Lung microvascular endothelial cell (primary cell): ENCODE measurements at places on chromosomes 5 and 9. TPM values are rescaled to one million over a fixed set of nuclear protein-coding genes. Genes with fewer than 3 reads are reported as not detected.
A peak's percentile ranks its signal among the peaks of the same experiment; 100 is the strongest.

DNA sequence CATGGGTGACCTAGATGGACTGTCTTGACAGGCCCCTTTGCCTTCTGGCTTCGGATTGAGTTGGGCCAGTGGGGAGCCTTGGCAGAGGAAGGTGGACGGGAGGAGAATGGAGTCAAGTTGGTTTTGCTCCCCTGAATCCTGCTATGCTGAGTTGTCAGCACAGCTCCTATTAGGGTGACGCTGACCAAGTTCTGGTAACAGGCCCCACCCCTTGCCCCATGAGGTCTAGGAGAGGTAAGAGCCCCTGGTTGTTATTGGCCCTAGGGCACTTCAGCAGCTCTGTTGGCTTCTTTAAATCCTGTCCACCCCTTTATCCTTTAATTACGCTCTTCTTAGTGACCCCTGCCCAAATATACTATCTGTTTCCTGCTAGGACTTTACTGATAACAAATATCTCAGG lies 39.4 kb upstream of the KIF2A start:
- DNase-seq, result no peak

- no peak for DNase-seq
These were observed 9.5 kb downstream of the GRHPR start for GRCh38 chr9:37432020-37432419.

- DNase-seq, result no peak
These were observed 137.0 kb upstream of the LRRTM2 start for GRCh38 chr5:139012176-139012575.

CMYA5 gene
- total RNA-seq, result under 0.01 TPM in 2 replicates

GAPT gene
- total RNA-seq, result not detected in 2 replicates

- peak; percentile 16 for DNase-seq
These were observed 134.0 kb upstream of the MYO10 start for GRCh38 chr5:17069995-17070511.

DNA sequence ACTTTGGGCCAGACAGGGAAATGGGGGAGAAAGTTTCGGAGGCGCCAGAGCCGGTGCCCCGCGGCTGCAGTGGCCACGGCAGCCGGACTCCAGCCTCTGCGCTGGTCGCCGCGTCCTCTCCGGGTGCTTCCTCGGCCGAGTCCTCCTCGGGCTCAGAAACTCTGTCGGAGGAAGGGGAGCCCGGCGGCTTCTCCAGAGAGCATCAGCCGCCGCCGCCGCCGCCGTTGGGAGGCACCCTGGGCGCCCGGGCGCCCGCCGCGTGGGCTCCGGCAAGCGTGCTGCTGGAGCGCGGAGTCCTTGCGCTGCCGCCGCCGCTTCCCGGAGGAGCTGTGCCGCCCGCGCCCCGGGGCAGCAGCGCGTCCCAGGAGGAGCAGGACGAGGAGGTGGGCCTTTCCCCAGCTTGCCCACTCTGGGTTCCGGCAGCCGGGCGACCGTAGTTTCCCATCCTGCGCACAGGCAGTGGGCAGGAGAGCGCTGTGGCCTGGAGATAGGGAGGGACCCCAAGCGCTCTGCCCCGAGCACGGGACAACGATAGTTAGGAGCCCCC lies 516 bp downstream of the MAST4 start:
- DNase-seq, result peak; percentile 29

DNA sequence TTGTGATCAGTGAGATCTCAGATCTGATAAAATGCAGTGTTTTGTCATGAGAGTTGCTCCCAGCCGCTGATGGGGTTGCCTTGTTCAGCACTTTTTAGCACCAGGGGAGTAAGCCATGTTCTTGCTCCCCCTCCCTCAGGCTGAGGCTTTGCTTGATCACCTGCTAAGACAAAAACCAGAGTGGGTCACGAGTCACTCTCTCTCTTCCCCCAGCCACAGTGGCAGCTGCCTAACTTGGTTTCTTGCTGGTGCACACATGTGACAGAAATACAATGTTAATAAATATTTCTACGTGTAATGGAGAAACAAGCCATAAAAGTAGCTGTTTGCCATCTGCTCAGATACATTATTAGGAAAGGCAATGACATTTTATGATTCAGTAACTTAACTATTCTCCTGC lies 212.4 kb upstream of the DMRT1 start:
- DNase-seq, result no peak

DNA sequence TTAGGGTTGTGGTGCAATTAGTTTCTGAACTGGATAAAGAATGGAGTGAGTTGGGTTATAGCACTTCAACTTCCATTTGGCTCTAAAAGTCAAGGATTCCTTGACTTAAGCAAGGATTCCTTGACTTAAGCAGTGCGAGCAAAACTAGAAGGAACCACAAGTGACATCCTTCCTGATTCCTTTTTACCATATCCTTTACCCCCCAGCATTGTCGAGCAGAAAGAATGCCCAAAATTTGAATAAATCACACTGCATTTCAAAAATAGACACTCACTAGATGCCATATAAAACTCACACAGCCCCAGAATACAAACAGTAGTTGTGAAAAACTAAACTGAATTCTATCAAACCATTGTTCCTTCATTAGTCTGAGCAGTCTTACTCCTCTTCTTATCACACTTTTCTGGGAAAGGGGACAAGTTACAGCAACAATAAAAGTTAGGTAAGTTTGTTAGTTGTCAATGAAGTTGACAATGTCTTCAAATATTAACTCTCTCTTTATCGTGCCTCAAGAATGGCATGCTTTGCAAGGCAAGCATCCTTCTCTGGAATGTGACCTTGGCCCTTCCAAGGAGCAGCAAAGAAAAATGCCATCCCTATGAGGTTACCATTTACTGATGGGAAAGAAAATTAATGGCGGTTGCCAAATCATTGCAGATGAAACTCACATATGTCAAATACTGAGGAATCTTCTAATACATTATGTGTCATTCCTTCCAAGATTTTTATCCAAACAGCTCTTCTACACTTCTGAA lies 273.3 kb upstream of the ANKRD55 start:
- no peak for DNase-seq

DNA sequence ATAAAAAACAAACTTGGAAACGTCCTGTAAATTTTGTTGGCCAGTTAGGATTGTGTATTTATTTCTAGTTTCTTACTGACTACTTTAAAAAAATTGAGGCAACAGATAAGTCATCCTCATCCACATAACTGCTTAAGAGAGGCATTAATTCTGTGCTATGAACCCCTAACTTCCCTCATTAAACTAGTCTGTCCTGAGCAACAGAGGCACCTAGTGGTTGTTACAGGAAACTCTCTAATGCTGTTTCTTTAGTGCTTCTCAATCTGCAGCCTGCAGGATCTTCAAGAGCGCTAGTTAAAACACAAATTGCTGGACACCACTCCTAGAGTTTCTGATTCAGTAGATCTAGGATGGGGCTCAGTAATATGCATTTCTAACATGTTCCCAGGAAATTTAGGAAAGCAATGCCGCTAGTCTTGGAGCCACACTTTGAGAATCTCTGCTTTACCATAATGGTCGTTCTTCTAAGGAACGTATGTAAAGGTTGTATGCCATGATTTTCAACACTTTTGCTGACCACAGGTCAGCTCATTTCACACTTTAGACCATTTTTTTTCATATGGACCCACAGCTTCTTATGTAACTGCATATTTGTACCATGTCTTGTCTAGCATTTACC lies 410.1 kb upstream of the SMARCA2 start:
- peak; percentile 1 for DNase-seq

DNA sequence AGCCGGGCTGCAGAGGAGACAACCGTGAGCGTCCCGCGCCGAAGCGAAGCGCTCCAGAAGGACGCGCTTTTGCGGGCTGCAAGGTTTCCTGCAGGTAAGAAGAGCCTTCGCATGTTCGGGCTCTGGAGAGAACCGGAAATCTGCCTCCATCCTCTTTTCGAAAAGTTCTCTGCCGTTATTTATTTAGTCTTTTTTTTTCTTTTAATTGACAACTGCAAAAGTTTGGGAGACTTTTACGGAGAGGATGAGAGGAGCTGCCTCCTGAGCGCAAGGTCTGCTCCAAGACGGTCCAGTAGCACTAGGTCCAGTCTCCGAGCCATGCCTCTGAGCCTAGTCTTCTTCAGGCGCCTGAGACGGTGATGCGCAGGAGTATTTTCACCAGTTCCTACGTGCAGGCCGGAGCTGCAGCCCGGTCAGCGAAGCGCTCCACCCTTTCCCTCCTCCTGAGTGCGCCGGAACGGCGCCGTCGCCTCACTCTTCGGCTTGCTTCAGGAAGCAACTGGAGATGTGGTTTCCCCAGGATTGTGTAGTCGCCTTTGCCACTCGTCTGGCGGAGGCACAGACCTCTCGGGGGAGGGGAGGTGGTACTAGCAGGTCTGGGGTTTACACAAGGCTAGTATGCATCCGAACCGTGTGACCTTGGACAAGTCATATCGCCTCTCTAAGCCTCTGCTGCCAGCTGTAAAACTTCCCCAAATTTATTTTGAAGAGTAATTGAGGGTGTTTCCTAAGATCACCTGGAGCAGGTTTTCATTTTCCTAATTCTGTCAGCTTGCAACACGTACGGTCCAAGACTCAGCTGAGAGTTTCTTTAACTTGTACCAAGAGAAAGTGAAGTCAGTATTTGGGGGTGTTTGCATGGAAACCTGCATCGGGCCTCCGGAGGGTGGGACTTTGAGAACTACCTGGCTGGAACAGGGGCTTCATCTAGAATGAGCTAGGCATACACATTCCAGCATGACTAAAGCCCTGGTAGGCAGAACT lies 4.5 kb downstream of the POU4F3 start:
- no peak for DNase-seq

DNA sequence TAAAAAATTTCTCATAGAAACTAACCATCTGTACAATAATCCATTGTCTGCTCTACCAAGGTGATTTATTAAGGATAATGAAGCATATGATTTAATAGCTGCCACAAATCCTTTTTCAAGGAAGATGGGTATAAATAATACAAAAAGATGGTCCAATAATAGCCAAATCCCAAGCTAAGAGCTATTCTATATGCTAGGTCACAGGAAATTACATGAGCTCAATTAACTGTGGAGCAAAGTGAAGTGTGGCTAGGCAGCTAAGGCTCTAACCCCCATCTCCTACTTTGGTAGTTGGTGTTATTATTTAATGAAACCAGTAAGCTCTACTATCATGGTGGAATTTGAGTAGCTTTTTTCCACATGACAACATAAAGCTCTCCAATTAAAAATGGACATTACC lies 1045.0 kb upstream of the DMAC1 start:
- DNase-seq, result no peak

GRCh38 chr5:138661991-138662434 lies 86.8 kb upstream of the HSPA9 start:
- DNase-seq, result no peak

GRCh38 chr9:28915202-28915930 lies 1342.1 kb upstream of the C9orf72 start:
- no peak for DNase-seq

DNA sequence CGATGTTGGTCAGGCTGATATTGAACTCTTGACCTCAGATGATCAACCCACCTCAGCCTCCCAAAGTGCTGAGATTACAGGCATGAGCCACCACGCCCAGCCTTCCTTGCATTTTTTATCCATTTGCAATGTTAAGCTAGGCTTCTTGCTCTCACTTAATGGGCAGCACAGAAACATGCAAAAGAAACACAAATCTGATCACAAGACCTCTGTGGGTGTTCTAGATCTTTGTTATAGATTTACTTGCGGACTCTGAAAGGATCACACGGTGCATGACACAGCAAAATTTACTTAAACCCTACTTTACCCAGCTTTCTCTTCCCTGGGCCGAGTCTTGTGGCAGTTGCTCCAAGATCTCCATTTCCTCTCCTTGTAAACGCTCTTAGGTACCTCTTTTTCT lies 71.3 kb downstream of the PSAT1 start:
- DNase-seq, result no peak

- no peak for DNase-seq
These were observed 62.3 kb upstream of the CDH18 start for GRCh38 chr5:20050262-20050661.

DNA sequence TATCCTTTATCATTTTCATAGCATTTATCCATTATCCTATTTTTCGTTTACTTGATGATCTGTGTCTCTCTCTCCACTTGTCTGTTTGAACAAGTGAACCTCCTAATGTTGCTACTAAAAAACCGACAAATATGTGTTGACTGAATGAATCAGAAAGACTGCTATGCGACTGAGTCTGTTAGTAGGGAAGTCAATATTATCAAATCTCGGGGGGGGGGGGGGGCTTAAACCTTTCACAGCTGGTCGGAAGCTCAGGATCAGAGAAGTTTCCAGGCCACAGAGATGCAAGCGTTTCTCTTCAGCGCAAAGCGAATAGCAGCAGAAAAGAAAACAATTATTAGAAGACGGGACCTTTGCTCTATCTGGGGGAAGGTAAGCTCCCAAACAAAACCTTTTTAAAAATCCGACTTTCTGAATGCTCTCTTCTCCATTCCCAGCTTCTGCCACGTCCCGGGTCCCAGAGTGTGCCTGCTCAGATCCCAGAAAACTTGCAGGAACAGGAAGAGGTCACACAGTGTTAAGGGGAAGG lies 412 bp downstream of the RIOK2 start:
- DNase-seq, result peak; percentile 39
